ENCODE measurements at places on chromosomes 6 and 20. TPM values are rescaled to one million over a fixed set of nuclear protein-coding genes. Genes with fewer than 3 reads are reported as not detected.

Gene TCF21
- not detected for total RNA-seq

Gene FNDC11
- total RNA-seq: 8.2 TPM

Gene CRIP3
- not detected for total RNA-seq

Gene GNAS-AS1
- total RNA-seq: 5.2 TPM

Gene KHDC1
- total RNA-seq: 0.14 TPM

Gene TRIM40
- not detected for total RNA-seq

Gene CRISP3
- not detected for total RNA-seq

Gene RIPPLY2
- total RNA-seq: not detected

- no peak for DNase-seq
Observed at GRCh38 chr6:2881423-2881822, 21.7 kb downstream of the SERPINB9 start.

- no peak for DNase-seq
Observed at GRCh38 chr20:33567949-33568348, 78.1 kb downstream of the CBFA2T2 start.

DNA sequence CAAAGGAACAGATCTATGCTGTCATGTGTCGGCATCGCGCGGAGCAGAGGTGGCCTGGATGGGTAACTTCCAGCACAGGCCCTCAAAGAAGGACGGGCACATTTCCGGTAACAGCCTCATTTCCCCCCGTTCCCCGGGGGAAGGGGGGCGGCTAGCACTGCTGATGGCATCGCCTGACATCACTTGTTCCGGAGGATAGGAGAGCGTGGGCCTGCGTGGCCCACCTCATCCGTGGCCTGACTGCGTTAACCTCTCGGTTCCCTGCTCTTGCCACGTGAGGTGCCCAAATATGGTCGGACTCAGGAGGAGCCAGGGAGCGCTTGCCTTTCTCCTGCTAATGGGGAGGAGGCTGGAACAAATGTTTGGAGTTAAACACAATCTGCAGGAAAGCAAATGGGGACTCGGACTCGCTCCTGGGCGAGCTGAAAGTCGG, at the start of gene AKAP12:
TSS of gene AKAP12 (plus strand) at position 365 of the 433 bp plus-strand sequence. CDS start 596 bp downstream, outside the sequence.
- DNase-seq: no peak

DNA sequence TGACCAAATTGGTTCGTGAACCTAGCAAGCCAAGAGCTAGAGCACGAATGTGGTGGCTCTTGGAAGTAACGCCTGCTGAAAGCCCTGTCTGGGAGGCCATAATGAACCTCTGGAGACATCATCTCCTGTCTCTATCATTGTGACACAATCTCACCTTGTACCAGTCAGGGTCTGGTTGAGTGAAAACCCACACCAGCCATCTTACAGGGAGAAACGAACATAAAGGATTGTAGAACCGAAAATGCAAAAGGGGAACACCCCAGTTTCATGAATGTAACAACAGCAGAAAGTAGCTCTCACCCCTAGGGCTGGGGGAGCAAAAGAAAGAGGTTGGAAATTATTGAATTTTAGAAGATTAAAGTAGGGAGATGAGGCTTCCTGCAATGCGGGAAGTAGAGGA, 50.9 kb upstream of the TAB2 start:
- DNase-seq: no peak

- DNase-seq: no peak
Observed at GRCh38 chr20:59334651-59335300, 34.4 kb downstream of the EDN3 start.

Measured in Caki2 (cell line).